ENCODE measurements at places on chromosomes 5 and 9. TPM values are rescaled to one million over a fixed set of nuclear protein-coding genes. Genes with fewer than 3 reads are reported as not detected.

The SOHLH1 gene
- not detected for total RNA-seq

The SLIT3 gene
- total RNA-seq = 140 TPM

The OR1J4 gene
- not detected for total RNA-seq

The PLCXD3 gene
- total RNA-seq = 24.4 TPM

The THBS4 gene
- total RNA-seq = 58.2 TPM

- no peak for DNase-seq
These were observed 5.0 kb upstream of the RASGRF2 start for GRCh38 chr5:80955082-80955590.

GRCh38 chr5:134131165-134131564 is 16.7 kb downstream of the TCF7 start:
- DNase-seq = no peak

- DNase-seq = peak; percentile 97
These were observed 100.6 kb downstream of the LHFPL2 start for GRCh38 chr5:78547731-78548615.

DNA sequence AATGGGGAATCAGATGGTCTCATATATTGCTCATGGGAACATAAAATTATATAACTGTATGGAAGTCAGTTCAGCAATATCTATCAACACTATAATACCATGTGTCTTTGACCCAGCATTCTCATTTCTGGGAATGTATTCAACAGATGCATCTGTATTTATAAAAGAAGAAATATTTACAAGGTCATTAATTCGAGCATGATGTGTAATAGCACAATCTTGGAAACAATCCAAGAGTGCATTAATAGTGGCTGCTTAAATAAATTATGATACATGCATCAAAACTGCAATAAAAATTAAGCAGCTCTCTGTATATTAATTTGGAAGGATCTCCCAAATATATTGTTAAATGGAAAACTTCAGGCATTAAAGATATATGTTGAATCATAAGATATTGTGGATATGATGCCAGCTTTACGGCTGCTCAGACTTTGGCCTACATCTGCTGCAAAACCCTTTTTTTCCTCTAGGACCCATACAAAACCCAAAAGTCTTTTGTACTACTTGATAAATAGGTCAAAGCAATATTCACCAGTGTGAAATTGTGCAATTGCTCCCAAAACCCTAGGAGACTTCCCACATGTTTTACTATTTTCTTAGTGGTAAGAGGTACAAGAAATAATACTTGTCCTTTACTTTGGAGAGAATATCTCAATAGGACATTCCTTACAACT is 45.3 kb upstream of the ISOC1 start:
- no peak for DNase-seq

DNA sequence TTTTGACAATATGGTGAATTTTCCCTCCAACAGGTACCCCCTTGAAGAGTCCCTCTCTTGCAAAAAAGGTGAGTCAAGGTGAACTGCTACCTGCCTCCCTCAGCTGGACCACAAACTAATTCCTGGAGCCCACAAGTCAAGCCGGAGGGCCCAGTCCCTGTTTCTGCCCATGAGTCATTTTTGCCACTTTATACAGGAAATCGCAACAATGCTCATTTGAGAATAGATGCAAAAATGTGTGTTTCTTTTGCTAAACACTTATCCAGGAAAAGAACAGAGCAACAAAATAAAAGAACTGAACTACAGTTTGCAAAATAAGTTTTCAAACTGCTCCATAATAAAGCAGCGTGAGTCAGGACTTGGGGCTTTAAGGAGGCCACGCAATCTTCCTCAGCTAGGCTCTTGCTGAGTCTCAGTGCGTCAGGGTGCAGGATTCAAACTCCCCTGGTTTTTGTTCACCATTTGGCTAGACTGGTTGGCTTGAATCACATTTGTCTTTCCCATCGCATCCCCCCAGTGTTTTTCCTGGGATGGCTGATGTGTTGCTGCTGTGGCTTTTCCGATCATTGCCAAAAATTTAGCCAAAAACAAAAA is 102.7 kb downstream of the GOLPH3 start:
- DNase-seq = no peak

DNA sequence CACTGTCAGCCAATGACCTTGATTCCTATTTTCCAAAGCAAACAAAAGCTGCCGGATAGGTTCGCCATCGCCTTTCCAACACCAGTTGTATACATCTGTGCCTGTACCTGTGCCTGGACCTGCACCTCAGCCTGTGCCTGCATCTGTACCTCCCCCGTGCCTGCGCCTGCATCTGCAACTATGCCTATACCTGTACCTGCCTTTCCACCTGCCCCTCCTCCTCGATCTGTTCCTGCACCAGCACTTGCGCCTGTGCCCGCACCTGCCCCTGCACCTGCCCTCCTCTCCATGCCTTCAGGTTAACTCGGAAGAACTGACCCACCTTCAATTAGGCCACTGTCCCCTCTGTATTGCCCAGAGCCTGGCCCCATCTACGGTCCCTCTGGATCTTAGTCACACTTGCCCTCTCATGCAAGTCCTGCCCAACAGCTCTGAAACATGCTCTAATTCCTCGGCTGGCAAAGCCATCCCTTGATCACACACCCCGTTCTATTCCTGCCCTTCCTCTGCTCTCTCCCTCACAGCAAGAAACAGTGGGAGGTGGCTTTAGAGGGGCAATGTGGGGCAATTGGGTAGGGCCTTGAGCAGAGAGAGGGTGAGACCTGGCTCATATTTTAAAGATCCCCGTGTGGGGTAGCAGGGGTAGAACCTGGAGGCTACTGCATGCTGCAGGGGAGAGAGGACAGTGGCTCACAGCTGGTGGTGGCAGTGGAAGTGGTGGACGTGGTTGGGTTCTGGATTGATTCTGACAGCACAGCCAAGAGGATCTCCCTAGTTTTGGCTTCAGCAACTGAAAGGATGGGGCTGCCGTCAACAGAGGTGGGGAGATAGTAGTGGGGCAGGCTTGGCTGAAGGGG is 59.6 kb upstream of the PHYKPL start:
- DNase-seq = peak; percentile 70

The TAF11L14 gene
- total RNA-seq = not detected

DNA sequence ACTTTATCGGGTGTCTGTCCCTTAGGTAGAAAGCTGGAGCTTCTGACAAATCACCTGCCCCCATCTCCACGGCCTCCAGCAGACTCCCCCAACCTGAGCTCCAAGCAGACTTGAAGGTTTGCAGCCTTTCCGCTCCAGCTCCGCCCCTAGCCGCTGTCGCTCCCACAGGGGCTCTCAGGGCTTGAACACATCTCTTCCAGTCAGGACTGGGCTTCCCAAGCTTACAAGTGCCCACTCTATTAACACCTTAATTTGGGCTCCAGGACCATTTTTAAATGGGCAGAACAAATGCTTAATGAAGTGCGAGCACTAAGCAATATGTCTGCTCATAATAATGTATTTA is 17.2 kb upstream of the SLC25A51 start:
- peak; percentile 35 for DNase-seq

DNA sequence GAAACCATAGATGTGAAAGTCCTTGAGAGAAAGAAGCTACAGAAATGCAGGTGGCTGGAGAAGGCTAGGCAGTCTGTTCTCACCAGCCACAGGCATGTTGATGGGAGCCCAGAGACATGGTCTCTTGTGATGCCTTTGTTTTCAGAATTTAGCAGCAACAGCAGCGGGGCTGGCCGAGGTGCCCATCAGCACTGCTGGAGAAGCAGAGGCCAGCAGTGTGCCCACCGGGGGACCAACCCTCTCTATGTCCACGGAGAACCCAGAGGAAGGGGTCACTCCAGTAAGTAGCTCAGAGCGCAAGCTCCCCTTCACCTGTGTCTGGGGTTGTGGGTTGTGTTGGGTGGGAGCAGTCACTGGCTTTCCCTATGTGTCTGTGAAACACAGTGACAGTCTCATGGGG is 59.6 kb downstream of the COL15A1 start:
- DNase-seq = no peak

DNA sequence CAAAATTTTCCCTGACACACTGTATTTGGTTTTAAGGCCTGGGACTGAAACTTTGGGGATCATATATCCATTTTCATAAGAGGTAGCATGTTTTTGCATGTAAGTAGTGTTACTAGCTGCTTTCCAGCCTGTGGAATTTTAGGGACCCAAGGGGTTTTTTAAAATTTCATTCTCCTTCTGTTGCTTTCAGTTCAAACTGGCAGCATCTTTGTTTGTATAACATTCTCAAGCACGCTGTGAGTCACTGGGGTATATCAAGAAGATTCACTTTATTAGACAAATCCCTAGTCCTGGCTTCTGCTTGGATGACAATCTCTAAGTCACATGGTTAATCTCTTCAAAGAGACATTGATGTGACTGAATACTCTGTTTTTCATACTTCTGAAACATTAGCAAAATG is 479.0 kb downstream of the CYLC2 start:
- no peak for DNase-seq

DNA sequence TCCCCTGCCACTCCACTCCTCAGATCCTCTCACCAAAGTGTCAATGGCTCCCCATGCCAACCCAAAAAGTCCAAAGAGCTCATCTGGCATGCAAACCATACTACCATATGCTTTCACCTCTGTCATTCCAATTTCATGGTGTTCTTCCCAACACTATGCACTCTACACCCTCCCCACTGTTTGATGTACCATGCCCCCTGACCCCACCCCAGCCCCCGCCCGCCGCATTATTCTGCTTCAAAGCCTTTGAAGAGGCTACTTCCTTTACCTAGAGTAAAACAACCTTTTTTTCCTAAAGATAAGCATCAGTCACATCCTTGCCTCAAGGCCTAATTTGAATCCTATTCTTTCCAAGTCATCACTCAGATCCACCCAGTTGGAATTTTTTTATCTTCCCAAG is 226.3 kb downstream of the DEPDC1B start:
- no peak for DNase-seq

- no peak for DNase-seq
These were observed 146.8 kb downstream of the RNF180 start for GRCh38 chr5:64312491-64312890.

GRCh38 chr5:138807182-138807581 is 54.0 kb downstream of the CTNNA1 start:
- DNase-seq = no peak

The CARD6 gene
- total RNA-seq = 12.8 TPM

DNA sequence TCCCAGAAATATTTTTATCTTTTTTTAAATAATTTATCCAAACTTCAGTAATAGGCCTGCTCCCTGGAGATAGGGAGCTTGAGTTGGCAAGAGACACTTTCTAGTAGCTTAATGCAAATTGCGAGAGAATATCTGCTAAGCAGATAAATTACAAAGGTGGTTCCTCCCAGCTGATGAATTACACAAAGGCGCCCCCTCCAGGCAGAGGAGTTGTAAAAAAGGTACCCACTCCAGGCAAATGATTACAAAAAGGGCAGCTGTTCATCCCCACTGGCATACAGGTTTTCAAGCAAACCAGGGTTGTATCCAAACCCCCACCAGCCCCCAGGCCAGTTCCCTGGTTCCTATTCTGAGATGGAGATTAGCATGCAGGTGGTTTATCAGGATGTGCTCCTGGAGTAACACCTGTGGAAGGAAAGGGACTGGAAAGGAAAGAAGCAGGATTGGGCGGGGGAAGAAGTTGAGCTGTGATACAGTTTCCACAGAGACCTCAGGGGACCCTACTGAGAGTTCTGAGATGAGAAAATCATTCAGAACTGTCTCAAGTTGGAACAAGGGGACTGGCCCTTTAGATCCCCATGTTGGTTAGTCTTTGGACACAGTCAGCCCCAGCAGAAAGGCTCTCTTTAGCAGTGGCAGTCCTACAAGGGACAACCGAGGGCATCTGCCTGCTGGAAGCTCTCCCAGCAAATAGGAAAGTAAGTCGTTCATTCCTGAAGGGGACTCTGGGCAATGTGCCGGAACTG is 25.5 kb downstream of the ESM1 start:
- no peak for DNase-seq

DNA sequence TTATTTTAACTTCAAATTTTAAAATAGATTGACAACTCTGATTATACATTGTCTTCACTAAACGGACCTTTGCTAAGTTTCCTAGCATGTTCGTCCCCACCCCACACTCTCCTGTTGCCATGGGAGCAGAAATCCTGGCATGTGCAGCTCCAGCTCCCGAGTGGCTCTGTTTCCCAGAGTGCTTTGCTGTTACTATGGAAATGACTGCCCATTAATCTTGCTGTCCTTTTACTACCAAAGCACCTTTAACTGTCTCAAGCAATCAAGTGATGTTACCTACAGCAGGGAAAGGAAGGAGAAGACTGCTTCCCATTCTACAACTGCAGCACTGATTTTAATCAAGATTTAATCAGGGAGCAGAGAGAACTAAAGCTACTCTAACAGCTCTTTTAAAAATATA is 212.0 kb upstream of the KIF2A start:
- DNase-seq = no peak

The SHOC1 gene
- total RNA-seq = not detected

The RASEF gene
- total RNA-seq = 0.37 TPM

DNA sequence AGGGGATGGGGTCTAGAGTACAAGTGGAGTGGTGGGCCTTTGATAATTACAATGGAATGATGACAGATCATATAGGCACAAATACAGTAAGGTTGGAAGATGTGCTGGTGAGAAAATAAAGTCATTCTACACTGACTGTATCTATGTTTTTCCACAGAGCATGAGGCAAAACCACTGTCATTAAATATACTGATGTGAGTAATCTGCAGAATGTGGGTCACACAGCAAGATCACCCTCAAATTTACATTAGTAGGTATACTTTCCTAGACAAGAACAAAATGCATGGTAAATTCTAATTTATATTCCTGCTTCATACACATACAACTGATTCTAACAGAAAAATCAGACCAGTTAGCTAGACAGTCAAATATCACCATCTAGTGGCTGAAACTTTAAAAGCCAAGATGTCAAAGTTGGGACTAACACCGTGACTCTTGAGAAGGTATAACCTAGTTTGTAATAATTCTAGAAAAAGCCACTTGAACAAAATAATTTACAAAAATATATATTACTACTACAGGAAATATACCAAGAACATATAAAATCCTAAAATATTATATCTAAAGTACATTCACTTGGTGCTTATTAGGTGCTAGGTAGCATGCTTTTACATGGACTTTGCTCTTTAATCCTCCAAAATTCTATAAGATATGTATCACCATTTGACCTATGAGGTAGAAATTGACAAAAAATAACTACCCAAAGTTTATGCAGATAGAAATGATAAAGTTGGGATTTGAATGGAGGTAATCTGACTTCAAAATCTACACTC is 19.5 kb downstream of the TTC33 start:
- DNase-seq = no peak

The FGF10 gene
- total RNA-seq = 17.4 TPM

The CNTNAP3 gene
- 14.2 TPM for total RNA-seq

DNA sequence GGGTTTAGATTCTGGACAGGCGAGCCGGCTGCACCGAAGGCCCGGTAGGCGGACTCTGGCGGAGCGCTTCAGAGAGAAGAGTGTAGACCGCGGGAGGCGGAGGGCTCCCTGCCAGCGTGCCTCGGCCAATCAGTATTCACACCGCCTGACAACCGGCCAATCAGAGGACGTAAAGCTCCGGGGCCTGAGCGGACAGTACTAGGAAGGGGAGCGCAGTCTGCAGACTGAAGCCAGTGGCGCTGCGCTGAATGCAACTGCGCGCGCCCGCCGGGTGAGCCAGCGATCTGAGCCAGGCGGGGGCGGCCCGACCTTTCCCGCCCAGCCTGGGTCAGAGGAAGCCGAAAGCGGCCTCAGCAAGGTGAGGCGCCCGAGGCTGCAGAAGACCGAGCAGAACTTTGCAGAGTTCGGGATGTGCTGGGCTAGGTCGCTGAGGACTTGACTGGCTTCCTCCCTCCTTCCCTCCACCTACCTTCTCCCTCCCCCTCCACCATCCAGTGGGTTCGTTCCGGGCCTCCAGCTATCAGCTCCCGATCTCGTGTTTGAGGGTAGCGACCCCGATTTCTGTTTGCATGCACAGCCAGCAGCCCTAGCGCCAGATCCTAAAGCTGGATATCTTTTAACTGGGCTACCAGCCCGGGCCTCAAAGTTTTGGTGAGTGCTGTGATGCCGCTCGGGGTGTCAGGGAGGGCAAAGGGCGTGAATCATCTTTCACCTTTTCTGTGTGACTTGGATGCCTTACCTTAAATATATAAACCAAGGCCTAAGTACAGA is at the start of gene DMRT2:
DMRT2 (plus strand) TSS at position 233 of the 771 bp plus-strand sequence. CDS start 1,257 bp downstream, outside the sequence.
- peak; percentile 90 for DNase-seq
